ENCODE measurements at places on chromosomes 1 and 21.

GRCh38 chr1:230175163-230175747 lies 108.2 kb downstream of the GALNT2 start:
- no peak for DNase-seq

- no peak for DNase-seq
These were observed 9.2 kb upstream of the RXRG start for GRCh38 chr1:165454091-165454610.

DNA sequence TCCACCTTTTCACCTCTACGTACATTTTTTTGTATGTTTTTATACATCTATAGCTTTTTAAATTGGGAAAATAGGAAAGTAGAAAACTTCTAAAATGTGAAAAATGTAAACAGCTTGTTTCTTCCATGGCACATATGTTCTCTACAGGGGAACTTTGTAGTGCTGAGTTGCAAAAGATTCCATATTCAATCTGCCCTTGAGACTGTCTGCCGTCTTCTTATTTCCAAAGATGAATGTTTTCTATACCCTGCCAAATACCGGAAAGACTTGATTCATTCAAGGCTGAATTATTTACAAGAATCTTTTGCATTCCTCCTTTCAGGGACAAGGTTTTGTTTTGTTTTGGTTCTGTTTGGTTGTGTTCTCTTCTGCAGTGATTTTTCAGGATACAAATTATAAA lies 1334.5 kb upstream of the ADGRL4 start:
- no peak for DNase-seq

GRCh38 chr1:10553118-10553517 lies 78.4 kb downstream of the PEX14 start:
- no peak for DNase-seq

- no peak for DNase-seq
These were observed 12.0 kb downstream of the NCMAP start for GRCh38 chr1:24567792-24568388.

GRCh38 chr1:193662030-193662429 lies 475.6 kb upstream of the B3GALT2 start:
- DNase-seq, result no peak

DNA sequence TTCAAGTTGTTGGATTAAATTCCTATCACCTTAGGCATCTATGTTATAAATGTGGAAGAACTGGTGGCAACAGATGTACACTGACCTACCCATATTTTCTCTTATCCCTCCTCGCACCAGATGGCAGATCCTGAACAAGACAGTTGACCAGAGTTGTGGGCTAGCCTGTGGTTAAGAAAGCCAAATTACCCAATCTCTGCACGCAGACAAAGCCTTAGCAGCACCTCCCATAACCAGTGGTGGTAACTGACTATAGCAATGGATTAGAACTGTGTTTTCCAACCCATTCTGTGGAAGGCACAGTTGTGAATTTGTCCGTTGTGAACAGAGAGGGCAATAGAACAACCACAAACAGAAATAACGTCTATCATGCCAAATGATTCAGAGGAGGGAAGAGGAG lies 20.6 kb downstream of the ABCB10 start:
- no peak for DNase-seq

- DNase-seq, result no peak
These were observed 8.1 kb downstream of the CD2 start for GRCh38 chr1:116762281-116762680.

GRCh38 chr1:42723511-42723910 lies 16.5 kb downstream of the CLDN19 start:
- DNase-seq, result no peak

DNA sequence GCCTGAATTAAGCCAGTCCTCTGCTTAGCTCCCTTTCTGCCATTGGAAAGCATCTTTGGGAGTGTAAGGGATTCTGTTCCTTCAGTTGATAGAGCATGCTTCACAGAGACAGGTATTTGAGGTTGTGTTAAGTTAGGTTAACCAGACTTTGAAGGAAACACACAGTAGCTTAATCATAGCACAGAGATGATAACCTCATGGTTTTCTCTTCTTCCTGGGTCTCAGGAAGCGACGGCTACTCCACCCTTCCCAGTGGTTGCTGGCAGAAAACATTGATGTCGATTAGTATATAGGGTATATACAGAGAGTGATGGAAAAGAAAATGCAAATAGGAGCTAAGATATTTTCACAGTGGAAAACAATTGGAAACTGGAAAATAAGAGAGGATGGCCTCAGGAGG lies 42.0 kb downstream of the S1PR1 start:
- DNase-seq, result no peak

DNA sequence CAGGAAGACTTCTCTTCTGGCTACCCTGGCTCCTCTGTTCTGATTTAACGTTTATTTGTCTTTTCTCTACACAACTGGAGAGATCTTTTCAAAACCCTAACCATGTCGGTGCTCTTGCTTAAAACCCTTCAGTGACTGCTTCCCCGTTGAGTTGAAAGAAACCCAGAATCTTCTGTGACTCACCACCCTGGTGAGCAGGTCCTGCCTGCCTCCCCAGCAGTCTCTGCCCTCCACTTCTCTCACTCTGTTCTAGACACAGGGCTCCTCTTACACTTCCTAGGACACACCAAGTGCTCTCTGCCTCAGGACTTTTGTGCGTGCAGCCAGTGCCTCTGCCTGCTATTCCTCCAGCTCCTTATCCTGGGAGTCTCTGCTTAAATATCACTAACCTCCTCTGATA lies 131.4 kb downstream of the IER5 start:
- DNase-seq, result no peak

- no peak for DNase-seq
These were observed 46.0 kb upstream of the MACF1 start for GRCh38 chr1:39158327-39159086.

DNA sequence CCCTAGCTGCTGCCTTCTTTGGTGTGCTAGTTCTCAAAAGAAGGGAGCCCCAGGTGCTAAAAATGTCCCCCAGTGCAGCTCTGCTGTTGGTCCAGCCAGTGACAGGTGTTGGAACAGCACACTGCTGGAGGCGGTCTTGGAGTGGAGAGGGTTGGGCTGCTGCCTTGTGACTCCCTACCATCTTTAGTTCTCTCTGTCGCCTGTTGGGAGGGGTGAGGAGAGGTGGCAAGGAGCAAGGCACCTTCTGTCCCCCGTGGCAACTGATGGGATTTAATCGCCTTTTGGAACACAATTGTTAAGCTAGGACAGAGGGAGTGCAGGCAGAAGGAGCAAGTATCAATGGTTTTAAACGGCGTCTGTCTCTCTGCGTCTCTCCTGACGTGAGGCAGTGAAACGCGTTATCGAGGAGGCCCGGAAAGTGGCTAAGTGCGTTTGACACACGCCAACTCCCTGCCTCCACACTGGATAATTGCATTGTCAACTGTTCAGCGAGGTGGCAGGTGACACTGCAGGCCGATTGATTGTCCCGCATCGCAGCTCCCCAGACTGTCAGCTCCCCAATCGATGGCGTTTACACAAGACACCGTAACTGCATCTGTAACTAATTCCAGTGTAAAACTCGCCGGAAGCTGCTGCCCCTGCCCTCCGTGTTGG lies 34.0 kb downstream of the TMEM53 start:
- DNase-seq, result no peak

DNA sequence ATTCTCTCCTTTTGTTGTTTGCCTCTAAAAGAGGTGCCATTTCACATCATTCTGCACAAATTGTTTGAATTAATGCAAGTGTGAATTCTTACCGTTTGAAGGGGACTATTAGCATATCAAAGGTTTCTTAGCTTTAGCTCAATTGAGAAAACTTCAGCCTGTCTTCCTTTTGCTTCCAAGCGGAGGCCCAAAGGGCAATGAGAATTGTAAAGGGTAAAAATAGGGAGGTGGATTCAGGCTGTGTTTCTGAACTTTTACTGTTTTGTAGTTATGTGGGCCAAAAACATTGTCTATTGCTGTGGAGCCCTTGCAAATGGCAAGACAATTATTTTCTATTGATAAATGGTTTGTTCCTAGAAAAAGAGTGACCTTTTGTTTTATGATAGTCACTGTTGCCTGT lies 3.6 kb downstream of the ADGRL2 start:
- no peak for DNase-seq

- DNase-seq, result no peak
These were observed 520 bp downstream of the TNFRSF18 start for GRCh38 chr1:1205769-1206375.

DNA sequence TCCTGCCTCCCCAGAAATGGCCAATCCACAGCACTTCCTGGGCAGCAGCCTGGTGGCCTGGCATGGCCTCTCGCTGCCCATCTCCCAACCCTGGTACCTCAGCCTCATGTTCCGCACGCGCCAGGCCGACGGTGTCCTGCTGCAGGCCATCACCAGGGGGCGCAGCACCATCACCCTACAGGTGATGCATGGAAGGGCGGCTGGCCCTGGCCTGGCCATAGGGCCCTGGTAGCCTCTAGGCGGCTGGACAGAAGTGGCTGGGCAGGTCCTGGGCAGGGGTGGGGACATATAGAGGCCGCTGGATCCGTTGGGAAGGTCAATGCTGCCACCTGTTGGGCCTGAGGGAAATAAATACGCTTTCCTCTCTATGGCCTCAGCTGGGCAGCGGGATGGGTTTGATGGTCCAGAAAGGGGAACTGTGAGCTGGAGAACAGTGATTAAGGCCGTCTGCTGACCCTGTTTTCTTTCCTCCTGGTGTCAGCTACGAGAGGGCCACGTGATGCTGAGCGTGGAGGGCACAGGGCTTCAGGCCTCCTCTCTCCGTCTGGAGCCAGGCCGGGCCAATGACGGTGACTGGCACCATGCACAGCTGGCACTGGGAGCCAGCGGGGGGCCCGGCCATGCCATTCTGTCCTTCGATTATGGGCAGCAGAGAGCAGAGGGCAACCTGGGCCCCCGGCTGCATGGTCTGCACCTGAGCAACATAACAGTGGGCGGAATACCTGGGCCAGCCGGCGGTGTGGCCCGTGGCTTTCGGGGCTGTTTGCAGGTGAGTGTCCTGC lies 14.4 kb downstream of the CELSR2 start:
- peak; percentile 68 for DNase-seq
